ENCODE measurements at places on chromosomes 7 and 10.

DNA sequence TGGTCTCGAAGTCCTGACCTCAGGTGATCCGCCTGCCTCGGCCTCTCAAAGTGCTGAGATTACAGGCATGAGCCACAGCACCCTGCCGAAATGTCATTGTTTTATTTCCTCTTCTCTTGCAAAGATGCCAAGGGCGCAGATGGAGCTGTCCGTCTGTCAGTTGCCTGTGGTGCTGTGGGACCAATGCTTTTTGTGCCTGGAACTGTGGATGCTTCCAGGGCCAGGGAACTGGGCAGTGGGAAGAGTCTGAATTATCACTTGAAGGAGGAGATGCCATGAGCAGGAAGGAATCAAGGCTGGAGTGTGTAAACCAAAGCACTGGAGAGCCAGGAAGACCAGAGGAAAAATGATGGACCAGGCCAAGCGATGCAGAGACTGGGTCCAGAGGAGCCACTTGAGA is 459.9 kb downstream of the GALNT17 start:
- DNase-seq, result no peak

GRCh38 chr10:80561950-80562349 is 24.2 kb downstream of the SH2D4B start:
- no peak for DNase-seq

GRCh38 chr7:750111-750905 is 23.2 kb upstream of the PRKAR1B start:
- DNase-seq, result no peak

DNA sequence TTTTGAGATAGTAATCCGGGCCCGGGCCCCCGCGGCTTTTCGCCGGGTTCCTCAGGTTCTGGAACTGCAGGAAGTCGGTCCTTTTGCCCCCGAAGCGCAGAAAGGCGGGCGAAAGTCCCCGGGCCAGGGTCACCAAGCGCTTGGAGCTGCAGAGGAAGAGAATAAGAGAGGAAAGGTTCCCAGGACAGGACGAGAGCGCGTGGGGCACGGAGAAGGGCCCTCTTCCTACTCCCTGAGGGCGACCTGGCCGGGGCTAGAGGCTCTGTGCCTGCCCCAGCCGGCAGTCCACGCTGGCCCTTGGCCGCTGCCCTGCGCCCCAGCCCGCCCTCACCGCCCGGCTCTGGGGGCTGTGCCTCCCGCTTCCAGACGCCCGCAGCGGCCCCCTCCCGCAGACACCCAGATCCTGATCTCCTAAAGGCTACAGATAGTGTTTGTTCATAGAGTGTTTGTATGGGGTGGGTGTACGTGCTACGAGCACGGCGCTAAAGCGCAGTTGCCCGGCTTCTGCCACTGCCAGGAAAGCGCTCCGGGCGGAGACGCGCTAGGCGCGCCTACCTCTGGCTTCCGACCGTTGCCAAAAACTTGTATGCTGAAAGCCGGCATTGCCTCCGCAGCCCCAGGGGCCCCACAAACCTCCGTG is 3.2 kb downstream of the HPSE2 start:
- DNase-seq, result no peak

GRCh38 chr10:58727633-58728032 is 215.0 kb downstream of the BICC1 start:
- no peak for DNase-seq

DNA sequence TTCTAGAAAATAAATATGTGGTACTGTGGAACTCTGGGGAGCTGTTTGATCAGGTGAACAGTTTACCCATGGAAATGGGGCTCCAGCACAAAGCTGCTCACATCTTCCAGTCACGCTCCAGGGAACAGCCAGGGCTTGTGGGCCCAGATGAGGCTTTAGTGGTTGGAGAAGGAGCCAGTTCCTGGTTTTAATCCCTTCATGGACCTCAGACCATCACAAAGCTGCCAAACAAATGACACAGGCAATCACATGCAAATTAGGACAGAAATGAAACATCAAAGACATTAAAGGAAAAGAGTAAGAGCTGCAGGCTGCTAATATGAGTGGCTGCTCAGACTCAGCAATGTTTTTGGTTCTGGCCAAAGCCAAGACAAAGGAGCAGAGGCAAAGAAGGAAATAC is 2.2 kb upstream of the ATP6V0E2 start:
- no peak for DNase-seq

- peak; percentile 4 for DNase-seq
Observed at GRCh38 chr10:49053053-49053997, 62.0 kb downstream of the VSTM4 start.

DNA sequence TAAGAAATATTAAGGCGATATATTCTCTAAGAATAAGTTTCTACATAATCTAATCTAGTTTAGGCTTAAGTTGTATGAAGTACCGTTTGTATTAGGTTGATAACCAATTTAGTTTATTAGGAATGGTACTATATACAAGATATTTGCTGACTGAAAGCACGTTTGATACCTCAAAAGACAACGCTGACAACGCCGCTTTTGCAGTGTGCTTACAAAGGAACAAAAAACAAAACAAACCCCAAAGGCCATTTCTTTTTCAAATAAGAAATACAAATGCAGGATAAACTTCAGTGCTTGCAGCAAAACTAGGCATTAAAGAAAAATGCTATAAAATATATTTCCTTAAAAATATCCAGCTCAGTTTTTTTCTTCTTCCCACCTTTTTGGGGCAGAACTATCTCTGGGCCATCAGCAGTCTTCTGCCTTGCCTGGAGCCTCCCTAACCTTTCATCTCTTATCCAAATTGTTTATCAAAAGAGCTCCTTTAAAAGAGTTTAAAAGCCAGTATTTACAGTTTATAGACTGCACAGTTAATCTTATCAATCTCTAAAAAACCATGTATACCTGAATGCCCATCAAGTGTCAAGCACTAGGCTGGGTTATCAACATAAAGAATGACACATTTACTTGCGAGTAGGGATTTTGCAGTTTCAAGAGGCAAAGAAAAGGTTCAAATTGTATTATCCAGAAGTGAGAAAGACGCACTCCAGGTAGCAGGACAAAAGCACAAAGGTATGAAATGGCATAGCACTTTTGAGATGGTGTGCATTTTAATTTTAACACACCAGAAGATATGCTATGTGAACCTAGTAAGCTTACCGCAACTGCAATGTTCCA is 4.1 kb upstream of the KMT2E start:
- no peak for DNase-seq

- no peak for DNase-seq
Observed at GRCh38 chr7:37438906-37439652, 9.6 kb downstream of the ELMO1 start.

- peak; percentile 75 for DNase-seq
Observed at GRCh38 chr10:32963096-32963495, 5.1 kb upstream of the ITGB1 start.

GRCh38 chr10:74373059-74373458 is 222.0 kb downstream of the ADK start:
- DNase-seq, result no peak

- no peak for DNase-seq
Observed at GRCh38 chr10:133044401-133044811, 43.3 kb upstream of the ADGRA1 start.

DNA sequence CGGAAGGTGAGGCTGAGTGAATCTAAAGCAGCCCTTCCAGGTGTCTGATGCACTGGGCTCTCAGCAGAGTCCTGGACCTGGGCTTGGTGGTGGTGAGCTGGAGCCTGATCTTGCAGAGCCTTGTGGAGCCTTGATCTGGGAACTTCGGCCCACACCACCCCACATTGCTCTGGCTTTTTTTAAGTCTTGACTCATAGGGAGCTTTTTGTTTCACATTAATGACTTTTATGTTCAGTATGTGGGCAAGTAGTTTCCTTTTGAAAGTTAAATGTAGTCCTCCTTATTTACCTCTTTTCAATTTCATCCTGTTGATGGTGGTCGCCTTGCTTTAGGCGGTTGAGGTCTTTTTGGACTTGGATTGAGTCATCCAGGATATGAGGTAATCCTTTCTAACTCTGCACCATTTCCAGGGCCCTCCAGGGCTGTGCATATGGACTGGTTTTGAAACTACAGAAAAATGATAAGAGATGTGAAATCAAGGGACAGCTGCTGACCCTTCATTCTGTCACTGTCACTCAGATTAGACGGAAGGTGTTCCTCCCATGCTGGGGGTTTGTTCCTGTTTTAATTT is 2.9 kb upstream of the NRAP start:
- DNase-seq, result peak; percentile 57

DNA sequence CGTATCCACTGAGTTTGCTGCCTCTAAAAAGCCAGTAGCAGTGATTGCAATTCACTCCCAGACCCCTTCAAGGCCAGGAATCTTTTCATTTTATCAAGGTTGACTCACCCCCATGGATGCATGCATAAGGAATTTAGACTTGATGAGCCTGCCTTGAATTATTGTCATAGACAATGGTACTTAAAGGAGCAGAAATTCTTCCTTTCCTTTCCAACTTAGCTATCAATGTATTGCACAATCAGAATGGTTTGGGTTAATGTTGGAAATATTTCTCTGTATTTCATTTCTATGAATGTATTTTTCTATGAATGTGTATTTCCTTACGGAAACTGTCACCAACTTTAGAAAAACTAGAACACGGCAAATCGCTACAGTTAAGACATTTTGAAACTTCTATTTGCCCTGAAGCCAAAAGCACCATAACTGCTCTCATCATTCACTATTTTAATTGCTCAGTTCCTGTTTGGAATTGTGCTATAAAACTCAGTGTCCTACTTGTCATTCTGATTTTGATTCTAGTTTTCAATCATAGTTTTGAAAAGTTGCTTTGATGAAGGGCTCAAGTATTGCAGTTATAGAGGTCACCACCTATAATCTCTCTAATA is 355.7 kb upstream of the AKR1E2 start:
- DNase-seq, result peak; percentile 92

DNA sequence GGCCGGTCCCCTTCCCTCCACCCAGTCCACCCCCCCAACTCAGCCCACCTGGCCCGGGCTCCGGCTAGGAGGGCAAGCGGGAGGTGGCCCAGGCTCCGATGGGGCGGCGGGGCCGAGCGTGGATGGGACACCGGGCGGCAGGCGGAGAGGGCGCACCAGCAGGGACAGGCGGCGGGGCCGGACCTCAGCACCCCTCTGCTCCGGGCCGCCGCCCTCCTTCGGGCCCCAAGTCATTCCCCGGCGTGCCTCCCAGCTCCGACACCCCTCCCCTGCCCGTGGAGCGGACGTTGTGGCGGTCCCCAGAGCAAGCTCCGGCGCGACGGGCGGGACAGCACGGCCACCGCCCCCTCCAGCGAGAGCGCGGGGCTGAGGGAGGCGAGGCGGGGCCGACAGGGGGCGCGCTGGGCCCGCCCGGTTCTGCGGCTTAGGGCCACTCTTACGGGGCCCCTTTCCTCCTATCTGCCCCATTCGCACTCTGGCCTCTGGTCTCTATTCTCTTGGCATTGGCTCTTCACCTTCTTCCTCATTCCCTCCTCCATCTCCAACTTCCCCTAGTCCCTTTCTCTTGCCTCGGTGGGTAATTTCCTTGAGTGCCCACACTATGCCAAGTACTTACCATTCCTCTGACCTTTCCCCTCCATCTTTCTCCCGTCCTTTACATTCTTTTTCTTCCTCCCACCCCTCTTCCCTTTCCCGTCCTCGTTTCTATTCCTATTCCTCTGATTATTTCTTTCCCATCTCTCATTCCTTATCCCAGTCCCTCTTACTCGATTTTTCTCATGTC is 701 bp upstream of the GBX1 start:
- no peak for DNase-seq

DNA sequence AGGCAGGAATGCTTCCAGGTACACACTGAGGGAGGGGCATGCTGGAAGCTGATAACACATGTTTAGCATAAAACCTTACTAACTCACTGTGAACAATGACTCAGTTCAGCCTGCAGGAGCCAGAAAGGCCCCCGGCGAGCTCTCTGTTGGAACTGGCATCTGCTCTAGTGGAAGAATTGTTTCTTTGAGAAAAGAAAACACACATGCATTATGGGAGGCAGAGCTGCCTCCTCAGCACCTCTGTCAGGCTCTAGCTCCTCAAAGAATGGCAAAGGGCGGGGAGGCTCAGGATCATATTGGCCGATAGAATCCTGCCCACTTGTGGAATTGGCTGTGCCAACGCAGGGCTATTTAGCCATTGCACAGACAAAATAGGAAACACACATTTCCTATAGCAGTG is 338.3 kb downstream of the CXCL12 start:
- peak; percentile 73 for DNase-seq

DNA sequence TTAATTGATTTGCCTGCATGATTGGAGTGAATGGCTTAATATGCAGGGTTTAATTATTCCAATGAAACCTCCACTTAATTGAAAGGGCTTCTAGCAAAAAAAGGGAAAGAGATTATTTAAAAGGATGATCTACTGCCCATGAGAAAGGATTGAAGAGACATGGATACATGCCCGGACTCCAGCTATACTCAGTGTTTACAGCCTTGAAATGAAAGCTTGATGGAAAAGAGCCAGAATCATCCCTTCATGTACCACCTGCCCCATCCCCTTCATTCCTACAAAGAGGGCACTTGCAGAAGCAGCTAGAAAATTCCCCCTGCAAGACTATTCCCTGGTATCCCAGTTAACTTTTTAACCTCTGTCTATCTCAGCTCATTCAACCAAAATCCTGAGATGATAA is 78.4 kb downstream of the CARD11 start:
- no peak for DNase-seq

DNA sequence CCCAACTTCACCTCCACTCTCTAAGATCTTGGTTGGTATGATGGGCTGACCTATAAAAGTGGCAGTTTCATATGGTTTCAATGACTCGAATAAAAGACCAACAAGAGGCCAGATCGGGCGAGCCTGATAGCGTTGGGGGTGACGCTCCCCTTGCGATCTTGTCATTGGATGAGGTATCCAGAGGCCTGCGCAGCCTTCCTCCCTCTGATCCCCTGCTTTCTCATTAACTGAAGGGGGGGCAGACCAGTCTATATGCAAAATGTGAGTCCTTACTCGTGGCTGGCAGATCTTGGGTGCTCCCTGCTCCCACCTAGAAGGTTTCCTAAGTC is 937 bp upstream of the COBL start:
- DNase-seq, result no peak

DNA sequence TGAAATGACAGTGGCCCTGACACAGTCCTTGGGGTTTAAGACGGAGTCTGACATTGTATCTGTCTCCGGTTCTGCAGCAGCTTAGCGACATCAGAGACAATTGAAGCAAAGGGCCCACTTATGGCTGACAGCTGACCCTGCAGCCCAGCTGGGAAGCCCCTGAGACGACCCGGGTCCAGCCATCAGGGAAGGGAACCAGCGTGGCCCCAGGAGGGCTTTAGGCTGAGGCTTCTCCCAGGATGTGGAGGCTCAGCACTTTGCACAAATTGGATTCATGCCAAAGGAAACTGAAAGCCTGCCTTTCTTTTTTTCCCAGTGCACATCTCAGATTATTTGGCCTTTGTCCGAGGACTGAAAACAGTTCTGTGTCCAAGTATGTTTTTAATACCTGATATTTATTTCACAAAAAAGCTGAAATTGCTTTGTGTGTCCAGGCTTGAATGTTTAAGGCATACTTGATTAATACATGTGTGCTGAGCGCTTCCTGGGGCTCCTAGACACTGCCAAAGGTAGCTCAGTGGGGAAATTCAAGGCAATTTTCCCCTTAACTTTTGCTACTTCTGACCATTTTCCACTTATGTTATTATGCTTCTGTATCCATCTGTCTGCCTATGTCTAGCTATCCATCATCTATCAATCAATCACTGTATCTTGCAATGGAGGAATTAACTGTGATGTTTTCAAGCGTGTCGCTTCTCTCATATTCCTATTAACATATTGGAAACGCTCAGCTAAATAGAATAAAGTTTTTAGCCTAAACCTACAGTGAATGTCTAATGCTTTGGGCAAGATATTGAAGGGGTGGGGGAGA is 34.8 kb downstream of the KLF6 start:
- DNase-seq, result peak; percentile 39

- DNase-seq, result no peak
Observed at GRCh38 chr10:99330347-99330924, 1.3 kb downstream of the CNNM1 start.

GRCh38 chr10:80158598-80159127 is 26.1 kb downstream of the PLAC9 start:
- DNase-seq, result peak; percentile 80
